ENCODE measurements at places on chromosomes 11 and 22.

- no peak for DNase-seq
Observed at GRCh38 chr11:34072832-34073231, 21.3 kb downstream of the CAPRIN1 start.

DNA sequence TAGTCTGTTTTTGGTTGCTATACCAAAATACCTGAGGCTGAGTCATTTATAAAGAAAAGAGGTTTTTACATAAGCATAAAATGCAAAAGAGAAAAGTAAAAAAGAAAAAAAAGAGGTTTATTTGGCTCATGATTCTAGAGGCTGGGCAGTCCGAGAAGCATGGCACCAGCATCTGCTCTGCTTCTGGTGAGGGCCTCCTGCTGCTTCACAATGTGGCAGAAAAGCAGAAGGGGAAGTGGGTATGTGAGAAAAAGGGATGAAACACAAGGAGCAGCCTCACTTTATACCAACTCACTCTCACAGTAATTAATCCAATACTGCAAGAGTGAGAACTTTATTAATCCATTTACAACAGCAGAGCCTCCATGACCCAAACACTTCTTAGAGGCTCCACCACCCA, 47.1 kb downstream of the MTNR1B start:
- DNase-seq, result no peak

- peak; percentile 46 for DNase-seq
Observed at GRCh38 chr11:65884716-65885092, 3.6 kb downstream of the FIBP start.

DNA sequence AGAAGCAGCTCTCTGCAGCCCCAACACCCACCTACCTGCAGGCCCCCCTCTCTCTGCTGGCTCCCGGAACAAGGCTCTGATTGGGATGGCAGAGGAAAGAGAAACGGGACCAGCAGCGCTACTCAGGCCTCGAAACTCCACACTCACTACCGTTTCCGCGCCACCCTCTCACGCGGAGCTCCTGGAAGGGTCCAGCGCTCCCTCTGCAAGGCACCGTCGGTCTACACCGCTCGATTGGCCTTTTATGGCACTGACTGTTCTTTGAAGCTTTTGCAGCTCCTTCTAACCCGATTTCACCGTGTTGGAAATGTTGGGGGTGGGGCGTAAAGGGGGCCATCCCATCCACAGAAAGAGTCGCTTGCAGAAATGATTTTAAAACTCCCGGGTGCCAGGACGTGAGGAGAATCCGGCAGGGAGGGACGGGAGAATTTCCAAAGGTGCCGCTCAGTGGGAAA, 323 bp upstream of the PANX1 start:
- no peak for DNase-seq

GRCh38 chr11:95768521-95768920, 21.1 kb downstream of the FAM76B start:
- no peak for DNase-seq

- DNase-seq, result no peak
Observed at GRCh38 chr22:30277547-30278344, 11.1 kb upstream of the OSM start.

DNA sequence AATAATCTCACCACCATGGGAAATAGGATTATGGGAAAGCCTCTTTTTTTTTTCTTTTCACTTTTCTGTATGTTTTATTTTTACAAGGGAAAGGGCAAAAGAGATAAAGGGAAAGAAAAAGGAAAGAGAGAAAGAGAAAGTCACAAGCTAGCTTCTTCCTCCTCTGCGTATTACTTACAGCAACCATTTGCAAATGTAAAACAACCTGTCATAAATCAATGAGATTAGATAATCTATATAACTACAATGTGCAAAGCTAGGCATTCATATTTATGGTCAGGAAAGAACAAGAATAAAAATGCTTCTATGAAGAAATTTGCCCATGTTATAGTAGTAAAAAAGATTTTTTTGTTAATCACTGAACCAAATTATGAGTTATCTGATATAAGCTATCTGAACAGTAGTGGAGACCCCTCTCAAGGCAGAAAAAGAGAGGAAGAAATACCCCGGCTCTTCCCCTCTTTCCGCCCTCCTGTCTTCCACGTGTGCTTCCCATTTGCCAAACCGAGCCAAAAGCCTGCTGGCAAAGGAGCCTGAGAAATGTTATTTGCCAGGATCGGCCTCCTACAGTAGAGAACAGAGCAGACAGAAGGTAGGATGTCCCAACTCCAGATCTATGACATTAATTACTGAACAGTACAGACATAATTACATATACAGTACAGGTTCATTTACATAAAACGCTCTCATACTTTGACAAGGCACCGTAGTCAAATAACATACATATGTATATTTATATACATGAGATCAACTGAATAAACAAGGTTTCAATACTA, 50.2 kb downstream of the ARHGAP32 start:
- no peak for DNase-seq

DNA sequence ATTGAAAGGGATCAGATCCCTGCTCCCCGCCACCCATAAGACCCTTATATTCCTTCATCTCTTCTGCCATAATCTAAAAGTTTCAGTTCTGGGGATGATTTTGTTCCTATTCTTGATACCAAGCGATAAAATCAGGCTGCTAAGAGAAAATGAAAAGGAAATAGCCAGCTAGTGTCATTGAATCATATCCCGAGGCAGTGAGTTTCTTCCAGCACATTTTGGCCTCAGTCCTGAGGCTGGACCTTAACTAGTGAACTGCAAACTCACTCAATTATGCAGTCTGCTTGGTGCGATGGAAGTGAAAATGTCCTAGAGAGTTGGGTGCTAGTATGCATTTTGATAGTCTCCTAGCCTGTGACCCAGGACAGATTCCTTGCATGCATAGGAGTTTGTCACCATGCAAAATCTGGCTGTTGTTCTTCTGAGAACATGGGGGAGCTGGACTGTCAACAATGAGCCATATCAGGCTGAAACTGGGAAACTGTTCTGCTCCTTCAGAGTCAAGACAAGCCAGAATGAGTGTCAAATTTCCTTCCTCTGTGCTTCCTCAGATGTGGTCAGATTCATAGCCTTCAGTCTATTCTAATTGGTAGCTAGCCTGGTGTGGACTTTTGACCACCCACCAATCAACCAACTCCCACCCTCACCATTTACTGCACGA, 102.9 kb downstream of the CCDC81 start:
- no peak for DNase-seq

GRCh38 chr22:46075764-46076531, 74.4 kb upstream of the PPARA start:
- DNase-seq, result peak; percentile 37
